Lung microvascular endothelial cell (primary cell): ENCODE measurements at places on chromosomes 3 and 15.
A peak's percentile ranks its signal among the peaks of the same experiment; 100 is the strongest.

DNA sequence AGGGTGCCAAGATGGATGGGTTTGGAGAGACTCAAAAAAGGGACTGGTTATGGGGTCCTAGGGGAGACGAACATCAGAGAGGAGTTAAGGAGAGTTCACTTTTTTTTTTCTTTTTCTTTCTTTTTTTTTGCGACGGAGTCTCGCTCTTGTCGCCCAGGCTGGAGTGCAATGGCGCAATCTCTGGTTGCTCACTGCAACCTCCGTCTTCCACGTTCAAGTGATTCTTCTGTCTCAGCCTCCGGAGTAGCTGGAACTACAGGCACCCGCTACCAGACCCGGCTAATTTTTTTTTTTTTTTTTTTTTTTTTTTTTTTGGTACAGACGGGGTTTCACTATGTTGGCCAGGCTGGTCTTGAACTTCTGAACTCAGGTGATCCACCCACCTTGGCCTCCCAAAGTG lies 1.2 kb downstream of the SPINT1 start:
- no peak for DNase-seq

DNA sequence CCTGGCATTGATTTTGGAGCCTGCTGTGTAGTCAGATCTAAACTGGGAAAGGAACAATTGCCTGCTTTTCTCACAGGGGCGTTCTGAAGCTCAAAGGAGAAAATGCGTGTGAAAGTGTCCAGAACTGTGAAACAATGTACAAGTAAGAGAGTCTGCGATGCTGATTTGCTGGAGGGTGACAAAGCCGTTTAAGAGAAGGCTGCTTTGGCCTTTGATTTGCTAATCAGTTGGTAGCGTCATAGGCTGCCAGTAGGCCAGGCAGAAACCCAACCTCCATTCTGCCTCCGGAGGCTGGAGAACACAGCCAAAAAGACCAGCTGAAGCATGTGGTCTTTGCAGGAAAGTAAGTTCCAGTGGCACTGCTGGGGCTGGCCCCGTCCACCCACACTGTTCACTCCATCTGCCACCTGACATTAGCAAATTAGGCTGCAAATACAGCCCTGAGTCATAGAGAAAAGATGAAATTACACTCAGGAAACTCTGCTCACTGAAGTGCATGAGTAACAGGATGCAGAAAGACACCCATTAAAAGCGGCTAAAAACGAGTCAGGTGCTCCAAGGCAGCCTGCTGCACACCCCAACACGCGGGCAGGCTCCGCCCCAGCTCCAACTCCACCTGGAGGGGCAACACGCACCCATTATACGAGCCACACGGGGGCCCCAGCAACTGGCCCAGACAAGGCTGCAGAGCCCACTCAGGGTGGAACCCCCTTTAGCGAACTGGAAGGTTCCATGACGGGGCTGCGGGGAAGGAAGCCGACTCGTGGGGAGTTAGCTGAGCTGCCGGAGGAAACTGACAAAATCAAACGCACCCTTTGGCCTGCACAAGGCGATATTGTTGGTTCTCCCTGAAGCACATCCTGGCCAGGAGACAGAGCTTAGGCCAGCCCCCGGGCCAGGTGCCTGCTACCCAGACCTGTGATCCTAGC lies 31.6 kb downstream of the ZDHHC19 start:
- peak; percentile 52 for DNase-seq

GRCh38 chr3:12421132-12421531 lies 63.1 kb upstream of the TSEN2 start:
- DNase-seq = no peak

GRCh38 chr3:186515125-186515524 lies 29.1 kb downstream of the CRYGS start:
- no peak for DNase-seq

DNA sequence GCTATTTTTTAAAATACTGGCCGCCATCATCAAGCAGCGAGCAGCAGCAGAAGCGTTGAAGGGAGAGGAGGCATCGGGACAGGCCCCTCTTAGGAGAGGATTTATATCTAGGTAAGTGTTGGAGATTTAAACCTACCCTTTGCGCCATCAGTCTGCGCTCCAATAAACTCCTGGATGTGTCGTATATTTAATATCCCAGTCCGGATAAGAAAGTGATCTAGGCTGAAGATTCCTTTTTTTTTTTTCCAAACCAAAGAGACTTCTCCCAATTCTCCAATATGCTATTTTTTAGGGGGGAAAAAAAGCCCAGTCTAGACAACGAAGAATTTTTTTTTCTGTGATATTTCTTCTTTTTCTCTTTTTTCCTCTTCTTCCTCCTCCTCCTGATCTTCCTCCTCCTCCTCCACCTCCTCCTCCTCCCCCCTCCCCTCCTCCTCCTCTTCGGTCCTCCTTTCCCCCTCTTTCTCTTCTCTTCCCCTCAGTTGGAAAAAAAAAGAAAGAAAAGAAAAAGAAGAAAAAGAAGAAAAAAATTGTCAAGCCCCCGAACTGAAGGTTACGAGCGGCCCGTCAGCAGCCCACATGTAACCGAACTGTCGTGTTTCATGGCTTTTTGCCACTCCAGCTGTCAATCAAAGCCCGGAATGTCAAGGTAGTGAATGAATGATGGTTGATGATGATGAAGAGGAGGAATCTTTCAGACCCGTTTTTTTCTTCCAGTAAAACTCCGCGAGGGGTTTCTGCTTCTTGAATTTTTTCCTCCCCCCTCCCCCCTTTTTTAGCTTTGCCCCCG lies 835 bp downstream of the MEIS2 start:
- DNase-seq = peak; percentile 76

- peak; percentile 92 for DNase-seq
Observed at GRCh38 chr3:52494886-52495495, at the start of gene STAB1. STAB1 (plus strand) TSS chr3:52495338; CDS start chr3:52495414, 76 bp downstream.
